Stimulated activated naive CD4-positive, alpha-beta T cell (primary cell): ENCODE measurements at places on chromosomes 16 and 17.
A peak's percentile ranks its signal among the peaks of the same experiment; 100 is the strongest.

- no peak for DNase-seq
Measured at GRCh38 chr16:70689970-70690891, 4.4 kb upstream of the MTSS2 start.

- no peak for DNase-seq
Measured at GRCh38 chr16:23423496-23424049, 29.4 kb downstream of the COG7 start.

DNA sequence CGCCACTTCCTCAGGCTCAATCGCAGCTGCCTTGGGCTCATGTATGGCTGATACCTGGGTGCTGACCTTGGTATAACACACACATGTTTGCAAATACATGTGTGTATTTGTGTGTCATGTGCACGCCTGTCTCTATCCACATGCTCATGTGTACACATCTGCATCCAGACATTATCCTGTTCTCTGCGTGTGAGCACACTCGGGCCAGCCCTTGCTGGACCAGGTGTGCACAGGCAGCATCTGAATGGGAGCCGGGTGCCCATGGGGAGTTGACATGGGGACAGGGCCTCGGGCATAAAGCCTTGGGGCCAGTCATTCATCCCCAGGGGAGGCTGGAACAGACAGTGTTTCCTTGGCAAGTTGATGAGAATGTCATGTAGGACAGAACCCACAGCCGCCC, 29.1 kb upstream of the CRHR1 start:
- no peak for DNase-seq

GRCh38 chr16:53614346-53614745, 89.3 kb downstream of the RPGRIP1L start:
- no peak for DNase-seq

- no peak for DNase-seq
Measured at GRCh38 chr17:323721-324571, 28.7 kb downstream of the RPH3AL start.

DNA sequence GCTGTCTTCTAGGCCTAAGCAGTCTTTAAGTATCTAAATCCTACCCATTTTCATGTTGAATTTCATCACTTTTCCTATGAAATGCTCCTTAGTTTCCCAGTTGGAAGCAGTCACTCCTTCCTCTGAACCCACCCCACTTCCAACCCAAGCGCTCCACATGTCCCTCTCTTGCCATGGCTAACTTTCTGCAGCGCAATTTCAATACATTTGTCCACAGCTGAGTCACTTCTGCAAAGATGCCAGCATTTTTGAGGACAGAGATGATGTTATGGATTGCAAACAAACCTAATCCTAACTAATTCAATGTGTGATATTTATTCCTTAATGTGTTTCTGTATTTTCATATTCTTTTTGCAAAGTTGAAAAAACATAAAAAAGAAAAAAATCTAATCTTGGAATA, 71.7 kb downstream of the HLF start:
- no peak for DNase-seq

DNA sequence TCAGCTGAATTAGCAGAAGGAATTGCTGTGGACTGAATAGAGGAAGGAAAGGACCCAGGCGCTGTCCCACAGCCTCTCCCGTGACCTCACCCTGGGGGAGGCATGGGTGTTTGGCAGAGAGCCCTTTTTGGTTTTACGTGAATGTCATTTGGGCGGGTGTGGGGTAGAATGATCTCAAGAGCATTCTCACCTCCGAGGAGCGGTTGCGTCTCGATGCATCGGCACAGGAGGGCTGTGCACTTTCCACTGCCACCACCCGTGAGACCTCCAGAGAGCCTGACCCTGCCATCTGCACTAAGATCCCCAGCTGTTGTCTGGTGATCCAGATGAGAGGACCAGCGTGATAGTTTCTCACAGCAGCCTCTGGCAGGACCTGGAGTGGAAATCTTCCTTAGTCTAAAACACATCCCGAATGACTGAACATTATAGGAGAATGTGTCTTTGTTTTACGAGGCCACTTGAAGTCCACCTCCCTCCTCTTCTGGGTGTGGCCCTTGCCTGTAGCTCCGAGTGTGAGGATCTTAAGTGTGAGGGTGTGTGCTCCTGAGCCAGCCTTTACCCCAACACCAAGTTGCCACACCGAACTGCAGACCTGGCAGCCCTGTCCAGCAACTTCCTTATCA, 29.3 kb downstream of the FOXK2 start:
- no peak for DNase-seq

DNA sequence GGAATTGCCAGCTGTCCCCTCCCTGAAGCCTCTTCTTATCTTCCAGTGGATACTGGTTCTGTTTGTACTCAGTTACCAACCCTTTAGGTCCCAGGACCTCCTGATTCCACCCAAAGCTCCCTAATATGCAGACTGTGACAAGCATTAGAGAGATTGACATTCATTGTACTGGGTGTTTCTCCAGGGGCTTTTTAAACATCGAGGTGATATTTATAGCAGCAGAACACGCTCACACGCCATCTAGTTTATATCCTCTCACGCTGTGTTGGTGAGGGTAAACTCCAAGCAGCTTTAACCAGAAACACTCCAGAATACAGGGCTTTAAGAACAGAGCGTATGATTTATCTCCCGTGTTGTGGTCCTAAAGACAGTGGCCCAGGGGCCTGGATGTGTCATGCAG, 238.4 kb downstream of the IRF8 start:
- no peak for DNase-seq

DNA sequence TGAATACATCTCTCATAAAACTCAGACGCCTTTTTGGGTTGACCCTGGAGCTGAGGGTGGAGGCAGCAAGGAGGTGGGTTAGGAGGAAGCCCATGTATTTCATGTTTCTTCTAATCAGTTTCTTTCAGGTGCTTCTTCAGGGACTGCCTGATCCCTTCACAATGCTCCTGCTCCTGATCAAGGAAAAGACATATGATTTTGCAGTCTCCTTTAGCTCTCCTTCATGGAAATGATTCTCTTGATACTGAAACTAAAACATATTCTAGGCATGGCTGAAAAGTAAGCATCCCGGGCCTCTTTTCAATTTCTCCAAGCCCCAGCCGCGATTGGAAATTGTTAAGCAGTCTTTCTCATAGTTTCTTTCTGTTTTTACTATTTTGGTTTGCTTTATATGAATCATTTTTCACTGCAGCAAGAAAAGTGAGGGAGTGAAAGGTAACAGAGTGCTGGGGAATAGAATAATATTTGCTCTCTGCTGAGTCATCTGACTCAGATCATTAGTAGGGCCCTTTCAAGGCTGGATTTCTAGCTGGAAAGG, 730.7 kb downstream of the CDH11 start:
- no peak for DNase-seq

GRCh38 chr17:75241143-75241430, 20.3 kb downstream of the GGA3 start:
- DNase-seq = no peak

GRCh38 chr16:2766430-2767139, 10.5 kb downstream of the ELOB start:
- no peak for DNase-seq

DNA sequence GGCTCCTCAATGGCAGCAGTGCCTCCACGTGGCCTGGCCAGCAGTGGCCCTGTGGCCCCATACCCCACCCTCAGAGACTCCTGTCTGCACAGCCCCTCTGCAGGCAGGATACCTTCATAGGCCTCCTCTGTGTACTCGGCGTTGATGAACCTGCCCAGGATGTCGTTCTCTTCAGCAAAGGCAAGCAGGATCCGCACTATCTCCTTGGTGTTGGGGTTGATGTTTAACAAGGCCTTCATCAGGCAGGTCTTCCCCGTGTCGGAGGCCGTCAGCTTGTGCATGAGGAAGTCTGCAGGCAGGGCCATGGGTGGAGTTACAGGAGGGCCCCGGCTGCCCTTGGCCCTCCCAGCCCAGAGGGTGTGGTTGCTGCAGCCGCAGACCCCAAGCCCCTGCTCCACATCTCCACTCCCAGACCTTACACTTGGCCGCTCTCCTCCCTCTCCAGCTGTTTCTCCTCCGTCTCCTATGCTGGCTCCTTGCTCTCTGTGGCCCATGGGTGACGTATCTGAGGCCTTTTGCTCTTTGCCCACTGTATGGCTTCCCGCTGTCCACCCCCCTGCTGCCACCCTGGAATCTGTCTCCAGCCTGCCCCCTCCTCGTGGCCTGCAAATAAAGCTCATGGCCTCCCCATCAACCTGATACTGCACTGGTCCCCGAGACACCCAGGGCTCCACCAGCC, 15.1 kb downstream of the TRPV3 start:
- DNase-seq = no peak

- DNase-seq = peak; percentile 21
Measured at GRCh38 chr16:27426423-27427408, 24.7 kb downstream of the IL21R start.

- DNase-seq = no peak
Measured at GRCh38 chr17:73340093-73340596, 28.3 kb upstream of the CDC42EP4 start.

DNA sequence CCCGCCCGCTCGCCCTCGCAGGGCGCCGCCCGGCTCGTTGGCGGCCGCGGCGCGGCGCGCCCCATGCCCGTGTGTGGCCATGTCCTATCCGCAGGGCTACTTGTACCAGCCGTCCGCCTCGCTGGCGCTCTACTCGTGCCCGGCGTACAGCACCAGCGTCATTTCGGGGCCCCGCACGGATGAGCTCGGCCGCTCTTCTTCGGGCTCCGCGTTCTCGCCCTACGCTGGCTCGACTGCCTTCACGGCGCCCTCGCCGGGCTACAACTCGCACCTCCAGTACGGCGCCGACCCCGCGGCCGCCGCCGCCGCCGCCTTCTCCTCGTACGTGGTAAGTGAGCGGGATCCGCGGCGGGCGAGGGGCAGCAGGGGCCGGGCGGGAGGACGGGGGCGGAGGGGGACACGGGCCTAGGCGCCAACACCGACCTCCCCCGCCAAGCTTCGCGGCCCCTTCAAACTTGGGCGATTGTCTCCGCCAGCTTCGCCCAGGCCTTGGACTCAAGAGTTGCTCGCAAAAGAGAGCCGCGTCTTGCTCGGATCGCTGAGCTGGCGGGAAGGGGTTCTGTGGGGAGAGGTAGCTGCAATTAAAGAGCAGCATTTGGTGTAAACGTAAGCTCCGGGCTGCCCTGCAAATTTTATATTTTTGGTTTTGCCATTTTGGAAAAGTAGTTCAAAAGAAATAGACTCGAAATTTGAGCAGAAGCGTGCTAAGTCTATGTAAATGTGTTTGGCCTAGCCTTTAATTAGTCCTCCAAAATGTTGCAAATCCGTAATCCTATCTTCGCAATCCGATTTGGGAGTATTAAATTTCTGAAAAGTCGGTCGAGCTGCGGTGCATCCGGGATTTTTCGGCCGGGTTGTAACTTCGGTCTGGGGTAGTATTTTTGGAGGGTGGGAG, 702 bp downstream of the IRX5 start:
- DNase-seq = no peak

GRCh38 chr16:3020247-3020603, at the start of gene TNFRSF12A:
TNFRSF12A (plus strand) TSS chr16:3020368; CDS start chr16:3020398, 30 bp downstream.
- peak; percentile 64 for DNase-seq

DNA sequence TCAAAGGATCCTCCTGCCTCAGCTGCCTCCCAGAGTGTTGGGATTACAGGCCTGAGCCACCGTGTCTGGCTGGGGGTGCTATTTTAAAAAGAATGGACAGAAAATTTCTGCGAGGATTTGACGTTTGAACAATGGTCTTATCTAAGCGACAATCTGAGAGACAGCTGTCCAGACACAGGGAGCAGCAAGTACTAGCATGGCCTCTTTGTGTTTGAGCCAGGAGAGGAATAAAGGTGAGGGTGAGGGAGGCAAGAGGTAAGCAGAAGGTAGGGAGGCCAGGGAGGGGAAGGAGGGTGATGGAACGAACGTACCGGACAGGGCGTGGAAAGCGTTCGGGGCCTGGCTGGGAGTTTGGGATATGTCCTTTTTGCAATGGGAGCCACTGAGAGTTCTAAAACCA, 59.2 kb downstream of the PITPNC1 start:
- DNase-seq = no peak

- DNase-seq = no peak
Measured at GRCh38 chr16:82801361-82801760, 174.6 kb downstream of the CDH13 start.

DNA sequence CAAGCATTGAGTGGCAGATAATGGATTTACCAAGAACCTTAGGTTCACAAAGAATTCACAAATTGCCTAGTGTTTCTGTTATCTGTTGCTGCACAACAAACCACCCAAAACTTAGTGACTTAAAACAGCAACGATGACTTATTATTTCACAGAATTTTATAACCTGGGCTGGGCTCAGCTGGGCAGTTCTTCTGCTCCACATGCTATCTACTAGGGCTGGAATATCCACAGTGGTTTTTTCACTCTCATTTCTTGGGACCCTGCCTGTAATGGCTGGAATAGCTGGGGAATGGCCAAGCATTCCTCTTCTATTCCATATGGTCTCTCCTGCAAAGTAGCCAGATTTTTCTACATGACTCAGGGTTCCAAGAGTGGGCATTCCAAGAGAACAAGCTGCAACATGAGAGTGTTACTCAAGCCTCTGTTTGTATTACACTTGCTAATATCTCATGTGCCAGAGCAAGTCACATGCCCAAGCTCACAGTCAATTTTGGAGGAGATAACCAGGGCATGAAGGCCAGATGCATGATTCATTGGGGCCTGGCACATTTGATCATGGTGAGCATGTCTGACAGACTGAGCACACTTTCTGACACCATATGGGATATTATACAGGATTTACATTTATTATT, 4.9 kb upstream of the PSMD7 start:
- no peak for DNase-seq

DNA sequence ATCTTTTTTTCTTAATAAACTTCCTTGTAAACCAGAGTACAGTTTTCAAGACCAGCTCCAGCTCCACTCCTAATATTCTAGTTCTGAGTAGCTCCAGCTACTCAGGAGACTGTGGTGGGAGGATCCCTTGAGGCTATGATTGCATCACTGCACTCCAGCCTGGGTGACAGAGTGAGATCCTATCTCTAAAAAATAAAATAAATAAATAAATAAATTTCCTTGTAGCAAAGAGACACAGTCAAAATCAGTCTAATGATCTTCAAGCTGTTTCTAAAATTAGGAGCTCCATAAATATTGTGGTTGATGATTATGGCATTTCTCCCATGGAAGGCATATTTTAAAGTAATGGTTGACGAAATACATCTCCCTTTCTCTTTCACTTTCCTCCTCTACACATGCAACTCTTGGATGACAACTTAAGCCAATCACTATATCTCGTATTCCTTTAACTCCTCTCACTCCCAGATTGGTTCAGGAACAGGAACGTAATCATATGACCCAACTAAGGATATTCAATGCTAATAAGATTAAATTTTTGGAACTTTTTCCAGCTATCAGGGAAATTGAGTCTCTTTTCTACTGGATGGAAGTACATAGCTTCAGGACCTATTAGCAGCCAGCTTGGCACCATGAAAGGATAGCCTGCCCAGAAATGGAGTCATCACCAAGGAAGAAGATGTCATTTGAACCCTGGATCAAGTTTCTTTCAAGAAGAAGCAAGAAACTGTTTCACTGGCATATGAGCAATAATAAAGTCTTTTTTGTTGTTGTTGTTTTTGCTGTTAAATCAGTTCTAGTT, 42.1 kb upstream of the TAOK1 start:
- no peak for DNase-seq

GRCh38 chr16:801584-802363, 1.2 kb upstream of the GNG13 start:
- no peak for DNase-seq

- no peak for DNase-seq
Measured at GRCh38 chr17:41784207-41784744, 2.2 kb downstream of the JUP start.
